Retinal pigment epithelial cell (primary cell): ENCODE measurements at places on chromosomes 4 and X.

DNA sequence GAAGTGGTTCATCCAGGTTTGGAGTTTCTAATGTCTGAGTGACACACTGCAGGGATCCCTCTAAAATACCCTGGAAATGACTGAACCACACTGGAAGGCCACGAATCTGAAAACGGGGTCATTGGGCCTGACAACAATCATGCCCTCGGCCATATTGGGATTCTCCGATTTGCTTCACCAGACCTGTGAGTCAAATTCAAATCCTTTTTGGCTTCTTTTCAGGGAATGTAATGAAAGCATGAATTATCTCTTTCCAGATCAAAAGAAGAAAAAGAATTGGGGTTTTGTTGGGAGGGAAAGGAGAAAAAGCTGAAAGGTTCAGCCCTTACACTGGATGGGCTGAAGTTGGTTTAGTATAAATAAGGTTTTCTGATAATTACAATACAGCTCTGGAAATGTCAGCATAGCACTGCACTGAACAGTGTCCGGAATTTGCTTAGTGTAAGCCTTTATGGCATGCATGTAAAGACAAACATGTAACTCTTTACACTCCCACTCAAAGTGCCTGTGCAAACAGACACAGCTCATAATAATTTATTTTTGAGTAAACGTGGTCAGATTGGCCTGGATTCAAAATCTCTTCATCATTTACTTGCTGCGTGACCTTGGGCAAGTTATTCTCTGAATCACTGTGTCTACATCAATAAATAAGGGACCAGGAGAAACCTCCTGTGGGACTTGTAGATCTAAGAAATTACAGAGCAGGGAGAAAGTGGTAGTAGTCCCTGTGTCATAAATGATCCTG, 21.4 kb downstream of the CT47C1 start:
- DNase-seq: no peak

DNA sequence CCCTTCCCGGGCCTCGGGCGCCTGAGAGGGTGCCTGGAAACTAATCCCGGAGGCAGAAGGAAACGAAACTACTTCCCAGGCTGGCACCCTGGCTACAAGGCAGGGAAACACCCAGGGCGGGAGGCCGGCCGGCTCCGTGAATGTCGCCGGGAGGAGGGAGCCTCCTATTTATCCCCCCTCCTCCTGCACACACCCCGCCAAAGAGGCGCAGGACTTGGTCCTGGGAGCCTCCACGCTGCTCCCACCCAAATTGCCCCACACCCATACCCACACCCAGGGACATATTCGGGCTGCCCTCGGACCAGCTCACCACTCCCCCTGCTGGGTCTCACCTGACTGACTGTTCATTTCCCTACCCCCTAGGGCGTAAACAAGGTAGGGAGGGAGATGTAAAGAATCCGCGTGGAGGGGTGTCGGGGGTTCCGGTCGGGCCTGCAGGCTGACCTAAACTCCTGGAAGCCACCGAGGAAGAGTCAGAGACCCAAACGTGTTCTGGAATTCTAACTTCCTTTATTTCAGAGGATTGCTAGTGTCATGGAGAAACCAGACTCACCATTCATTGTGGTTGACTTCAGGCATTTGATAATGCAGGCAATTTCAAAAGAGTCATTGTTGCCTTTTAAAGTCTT, at the start of gene BTC:
BTC (minus strand) TSS at position 142 of the 629 bp plus-strand sequence. CDS start 198 bp downstream, outside the sequence.
- no peak for DNase-seq

GRCh38 chr4:472881-473569, 25.9 kb downstream of the ZNF721 start:
- no peak for DNase-seq

GRCh38 chr4:126544276-126544675, 1088.5 kb upstream of the INTU start:
- DNase-seq: no peak

GRCh38 chr4:5812506-5813229, 80.2 kb downstream of the CRMP1 start:
- no peak for DNase-seq

GRCh38 chrX:153593811-153594500, 5.0 kb downstream of the CCNQ start:
- no peak for DNase-seq

- peak; percentile 93 for DNase-seq
Measured at GRCh38 chr4:74682567-74683359, 111.6 kb downstream of the BTC start.

GRCh38 chr4:8090744-8091301, 67.8 kb downstream of the ABLIM2 start:
- DNase-seq: no peak

- DNase-seq: peak; percentile 77
Measured at GRCh38 chr4:112747036-112747435, 110.1 kb downstream of the LARP7 start.

- no peak for DNase-seq
Measured at GRCh38 chr4:83178029-83178428, 63.5 kb upstream of the PLAC8 start.

GRCh38 chr4:68152411-68152810, 22.7 kb upstream of the TMPRSS11F start:
- DNase-seq: no peak

- DNase-seq: no peak
Measured at GRCh38 chr4:2175990-2176698, 65.8 kb downstream of the HAUS3 start.

GRCh38 chr4:8136529-8136928, 22.1 kb downstream of the ABLIM2 start:
- DNase-seq: no peak

DNA sequence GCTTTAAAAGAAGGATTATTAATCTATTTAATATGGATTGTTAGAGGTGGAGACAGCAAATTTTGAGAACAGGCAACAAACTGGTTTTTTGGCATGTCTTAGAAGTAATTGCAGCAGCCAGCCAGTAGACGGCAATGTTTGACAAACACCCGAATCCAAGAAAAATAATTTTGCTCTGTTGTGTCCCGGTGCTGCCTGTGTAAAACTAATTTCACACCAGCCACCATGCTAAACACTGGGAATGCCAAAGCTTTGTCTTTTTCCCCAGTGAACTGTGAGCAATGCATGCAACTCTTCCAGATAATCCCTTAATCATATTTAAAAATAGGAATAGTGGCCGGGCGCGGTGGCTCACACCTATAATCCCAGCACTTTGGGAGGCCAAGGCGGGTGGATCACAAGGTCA, 25.9 kb downstream of the SMIM31 start:
- peak; percentile 27 for DNase-seq

DNA sequence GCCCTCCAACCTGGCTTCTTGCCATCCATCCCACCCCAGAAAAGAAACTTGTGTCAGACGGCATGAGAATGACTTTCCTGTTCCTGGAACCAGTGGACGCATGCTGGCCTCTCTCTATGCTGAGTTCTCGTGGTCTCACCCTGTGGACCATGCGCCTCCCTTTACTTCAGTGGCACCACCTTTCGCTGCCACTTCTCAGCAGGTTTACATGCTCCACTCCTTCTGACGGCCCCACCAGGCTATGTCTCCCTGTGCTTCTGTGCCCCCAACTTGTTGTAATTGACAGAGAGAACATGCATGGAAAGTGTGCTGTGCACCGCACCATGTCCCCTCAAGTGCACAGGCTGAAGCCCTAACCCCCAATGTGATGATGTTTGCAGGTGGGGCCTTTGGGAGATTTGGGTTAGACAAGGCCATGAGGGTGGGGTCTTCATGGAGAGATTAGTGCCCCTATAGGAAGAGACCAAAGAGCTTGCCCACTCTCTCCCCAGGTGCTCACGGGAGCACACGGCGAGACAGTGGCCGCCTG, 3.1 kb upstream of the PPP2R2C start:
- DNase-seq: no peak

DNA sequence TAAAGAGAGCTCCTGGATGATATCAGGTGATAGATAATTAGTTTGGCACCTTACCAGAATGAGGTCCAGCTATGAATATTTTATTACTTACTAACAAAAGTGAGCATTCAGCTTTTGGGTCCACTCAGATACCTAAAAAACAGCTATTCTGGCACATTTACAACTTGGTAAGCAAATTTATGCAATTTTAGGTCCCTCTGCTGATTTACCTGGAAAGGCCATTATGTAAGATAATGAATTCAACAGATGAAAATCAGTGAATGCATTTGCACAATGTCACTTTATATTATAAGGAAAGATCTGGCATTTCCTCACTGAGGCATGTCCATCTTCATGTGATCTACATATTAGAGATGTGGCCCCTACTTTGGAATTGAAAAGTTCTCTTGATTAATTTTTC, 517.0 kb downstream of the SPRY1 start:
- DNase-seq: no peak

DNA sequence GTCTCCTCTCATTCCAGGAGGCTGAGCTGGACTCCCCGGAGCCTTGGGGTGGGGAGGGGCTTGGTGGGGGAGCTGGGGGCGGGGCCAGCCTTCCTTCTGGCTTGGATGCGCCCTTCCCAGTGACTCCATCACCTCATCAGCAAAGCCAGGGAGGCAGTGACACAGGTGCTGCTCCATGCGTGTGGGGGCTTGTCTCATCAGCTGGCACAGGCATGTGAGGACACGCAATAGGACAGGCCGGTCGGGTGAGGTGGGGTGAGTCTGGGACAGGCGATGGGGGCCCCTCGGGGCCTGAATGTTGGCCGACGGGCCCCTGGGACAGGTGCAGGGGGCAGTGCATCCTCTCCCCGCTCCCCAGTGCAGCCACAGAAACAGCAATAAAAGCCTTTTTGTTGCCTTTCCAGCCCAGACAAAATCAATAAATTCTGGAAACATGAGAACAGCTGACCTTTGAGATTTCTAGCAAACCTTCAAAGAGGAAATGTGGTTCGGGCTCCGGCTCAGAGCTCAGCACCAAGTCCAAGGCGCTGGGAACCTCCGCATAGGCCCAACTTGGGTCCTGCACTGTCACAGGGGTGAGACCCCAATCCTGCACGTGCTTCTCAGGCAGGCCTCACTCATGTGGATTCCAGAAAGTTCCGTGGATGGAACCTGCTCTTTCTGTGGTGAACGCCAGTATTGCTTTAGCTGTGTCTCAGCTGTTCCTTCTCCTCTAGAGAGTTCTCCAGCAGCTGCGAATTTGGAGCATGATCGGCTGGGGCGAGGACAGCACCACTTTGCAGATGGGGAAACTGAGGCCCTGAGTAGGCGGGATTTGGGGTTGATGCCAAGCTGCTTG, 18.5 kb downstream of the ADRA2C start:
- no peak for DNase-seq

GRCh38 chr4:8544741-8545438, 35.3 kb upstream of the GPR78 start:
- DNase-seq: no peak

GRCh38 chr4:88158489-88159228, at the start of gene ABCG2:
Gene ABCG2 (minus strand): TSS chr4:88158639. CDS start chr4:88139995, 18,644 bp downstream.
- no peak for DNase-seq

GRCh38 chrX:48794340-48794910, 7.4 kb upstream of the HDAC6 start:
- no peak for DNase-seq

DNA sequence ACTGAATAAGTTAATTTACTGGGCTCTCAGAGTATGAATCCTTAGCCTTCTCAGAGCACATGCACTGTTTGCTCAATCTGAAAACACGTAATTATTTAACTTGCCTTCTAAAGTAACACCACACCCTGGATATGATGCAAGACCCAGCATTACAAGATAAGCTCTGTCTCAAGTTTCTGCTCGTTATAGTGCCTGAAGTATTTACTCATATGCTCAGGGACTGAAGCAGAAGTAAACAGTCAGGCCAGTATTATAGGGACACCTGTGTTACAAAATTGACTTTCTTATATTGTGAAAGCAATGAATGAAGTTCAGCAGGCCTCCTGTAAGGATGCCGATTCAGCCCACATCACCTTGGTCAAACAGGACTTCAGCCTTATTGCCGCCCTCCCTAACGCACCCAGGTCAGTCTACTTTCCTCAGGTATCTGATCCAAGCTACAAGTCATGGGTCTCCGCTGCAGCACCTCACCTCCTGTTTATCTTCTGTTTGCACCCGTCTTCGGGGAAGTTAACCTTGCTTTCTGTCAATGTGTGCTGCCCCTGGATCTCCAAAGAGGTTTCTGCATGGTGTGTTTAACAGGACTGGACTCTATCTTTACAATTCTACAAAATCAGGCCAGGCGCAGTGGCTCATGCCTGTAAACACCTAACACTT, 42.8 kb upstream of the KLF3 start:
- DNase-seq: peak; percentile 70

DNA sequence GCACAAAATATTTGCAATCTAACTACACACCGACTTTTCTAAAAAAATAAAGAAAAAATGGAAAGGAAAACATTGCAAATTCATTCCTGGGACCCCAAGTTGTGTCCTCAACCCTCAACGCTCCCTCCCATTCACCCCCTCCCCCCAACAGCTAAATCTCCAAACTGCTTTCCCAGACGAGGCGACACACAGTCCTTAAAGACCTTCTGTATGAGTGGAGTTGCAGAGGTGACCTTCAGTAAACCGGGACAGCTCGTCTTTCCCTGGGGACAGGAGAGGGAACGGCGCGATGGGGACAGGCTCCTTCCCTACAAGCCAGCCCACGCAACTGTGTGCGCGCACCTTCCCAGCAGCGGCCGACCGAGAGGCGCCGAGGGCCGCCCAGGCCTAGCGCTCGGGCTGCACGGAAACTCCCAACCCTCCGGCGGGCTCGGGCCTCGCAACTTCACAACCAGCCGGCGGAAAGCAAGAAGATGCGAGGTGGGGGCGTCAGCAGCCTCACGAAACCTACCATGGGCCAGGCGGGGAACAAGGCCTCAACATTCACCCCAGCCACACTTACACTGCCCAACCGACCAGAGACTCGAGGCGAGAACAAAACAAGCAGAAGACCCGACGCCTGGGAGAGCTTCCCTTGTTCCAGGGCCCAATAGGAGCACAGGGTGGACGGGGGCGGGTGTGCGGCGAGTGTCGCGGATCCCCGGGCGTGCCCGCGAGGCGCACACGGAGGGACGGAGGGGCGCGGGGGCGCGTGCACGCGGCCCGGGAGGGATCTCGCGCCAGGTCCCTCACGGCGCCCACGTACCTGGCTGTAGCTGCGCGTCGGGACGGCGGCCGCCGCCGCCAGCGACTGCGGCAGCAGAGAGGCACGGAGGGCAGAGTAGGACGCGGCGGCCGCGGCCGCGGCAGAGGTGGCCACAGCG, 763 bp downstream of the GRSF1 start:
- DNase-seq: no peak

DNA sequence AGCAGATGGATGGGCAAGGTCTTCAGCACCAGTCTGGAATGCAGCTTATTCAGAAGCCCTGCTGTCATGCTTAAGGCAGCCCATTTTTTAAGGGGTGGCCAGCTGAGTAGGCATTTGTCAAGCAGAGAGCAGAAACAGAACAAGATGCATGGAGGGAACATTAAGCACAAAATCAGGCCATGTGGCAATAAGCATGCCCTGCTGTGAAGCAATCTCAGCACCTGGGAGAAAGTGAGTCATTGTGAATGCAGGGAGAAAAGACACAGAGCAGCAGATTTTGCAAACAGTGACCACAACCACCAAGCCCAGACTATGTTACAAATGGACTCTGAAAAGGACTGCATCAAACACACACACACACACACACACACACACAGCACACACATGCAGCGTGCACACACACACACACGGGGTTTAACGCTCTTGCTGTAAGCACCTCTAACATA, 94.1 kb upstream of the GALNT7 start:
- DNase-seq: peak; percentile 80

DNA sequence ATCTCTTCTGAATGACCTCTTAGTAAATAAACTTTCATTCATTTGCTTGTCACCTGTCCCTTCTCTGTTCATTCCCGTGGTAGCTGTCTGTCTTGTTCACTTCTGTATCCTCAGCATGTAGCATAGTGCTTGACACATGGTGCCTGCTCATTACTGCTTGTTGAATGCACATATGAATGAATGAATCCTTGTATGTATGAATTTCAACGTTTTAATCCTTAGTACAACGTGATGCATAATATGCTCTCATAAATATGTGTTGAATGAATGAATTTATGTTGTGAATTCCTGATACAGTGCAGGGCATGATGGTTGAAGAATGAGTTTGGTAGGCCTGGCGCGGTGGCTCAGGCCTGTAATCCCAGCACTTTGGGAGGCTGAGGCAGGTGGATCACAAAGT, 3.0 kb downstream of the TLR10 start:
- no peak for DNase-seq
